ENCODE measurements at places on chromosomes 2 and 18.

DNA sequence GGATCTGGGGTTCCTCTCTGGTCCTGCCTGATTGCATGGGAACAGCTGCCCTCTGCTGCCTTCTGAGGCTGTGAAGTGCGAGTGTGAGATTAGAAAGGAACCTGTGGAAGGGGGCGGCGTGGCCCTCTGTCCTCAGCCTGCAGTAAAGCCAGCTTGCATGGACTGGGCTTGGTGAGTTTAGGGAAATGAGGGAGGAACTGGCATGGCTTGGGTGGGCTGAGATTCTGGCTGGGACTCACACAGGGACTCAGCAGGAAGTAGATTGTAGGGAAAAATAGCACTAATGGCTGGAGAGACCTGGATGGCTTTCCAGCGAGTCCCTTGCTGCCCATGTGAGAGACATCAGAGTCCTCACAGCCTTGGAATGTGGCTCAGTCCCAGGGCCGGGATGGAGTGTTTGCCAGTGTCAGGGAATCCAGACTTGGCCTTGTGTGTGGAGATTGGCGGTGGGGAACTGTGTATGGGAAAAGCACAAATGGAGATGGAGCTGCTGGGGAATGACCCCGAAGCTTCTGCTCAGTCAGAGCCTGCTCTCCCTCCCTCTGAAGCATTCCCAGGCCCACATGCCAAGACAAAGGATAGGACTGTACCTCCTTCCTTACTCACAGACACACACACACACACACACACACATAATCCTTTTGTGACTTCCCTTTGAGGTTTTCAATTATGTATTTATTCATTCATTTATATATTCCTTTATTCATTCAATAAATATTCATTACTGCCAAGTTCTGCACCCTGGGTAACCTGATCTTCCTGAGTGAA, 115.4 kb downstream of the ACAA2 start:
- DNase-seq = no peak
- peaks cover 6% of the 10 kb centered on the region for H3K4me1 ChIP-seq
- no peak overlapping the region for H3K27ac ChIP-seq
- H3K36me3 ChIP-seq = no peaks in the 10 kb centered on the region
- H3K27me3 ChIP-seq = no peaks in the 10 kb centered on the region
- H3K4me3 ChIP-seq = no peak overlapping the region

- peaks cover 3% of the 10 kb centered on the region for H3K4me1 ChIP-seq
- no peak for DNase-seq
- no peaks in the 10 kb centered on the region for H3K36me3 ChIP-seq
- no peak overlapping the region for H3K4me3 ChIP-seq
- no peak overlapping the region for H3K27ac ChIP-seq
- H3K27me3 ChIP-seq = no peaks in the 10 kb centered on the region
Measured at GRCh38 chr2:157304811-157305722, 20.6 kb downstream of the ERMN start.

GRCh38 chr18:58496937-58497336, 132.0 kb downstream of the ALPK2 start:
- no peaks in the 10 kb centered on the region for H3K36me3 ChIP-seq
- no peaks in the 10 kb centered on the region for H3K27me3 ChIP-seq
- no peaks in the 10 kb centered on the region for H3K4me1 ChIP-seq
- peak; percentile 66 for DNase-seq
- no peak overlapping the region for H3K27ac ChIP-seq
- H3K4me3 ChIP-seq = no peak overlapping the region

DNA sequence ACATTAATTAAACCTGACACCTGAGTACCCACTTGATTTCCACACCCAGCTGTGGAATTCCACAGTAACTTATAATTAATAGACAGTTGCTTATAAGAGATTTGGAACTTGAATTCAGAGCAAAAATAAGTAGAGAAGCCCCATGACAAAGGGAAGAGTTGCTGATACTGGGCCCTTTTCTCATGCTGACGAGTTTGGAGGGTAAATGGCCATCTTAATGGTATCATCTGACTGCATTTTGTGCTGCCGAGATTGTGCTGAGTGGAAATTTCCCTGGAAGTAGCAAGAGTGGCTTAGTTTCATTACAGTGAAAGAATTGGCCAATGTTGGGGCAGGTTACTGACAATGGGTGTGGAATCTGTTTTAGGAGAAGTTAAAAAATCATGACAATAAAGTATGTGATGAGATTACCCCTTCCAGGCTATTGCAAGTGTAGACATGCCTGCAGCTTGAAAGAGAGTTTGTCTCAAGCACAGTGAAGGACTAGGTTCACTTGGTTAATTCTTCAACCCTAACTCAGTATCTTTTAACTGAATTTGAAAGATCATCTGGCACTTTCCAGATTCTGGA, 49.9 kb downstream of the VSNL1 start:
- H3K27me3 ChIP-seq = no peaks in the 10 kb centered on the region
- DNase-seq = no peak
- no peak overlapping the region for H3K27ac ChIP-seq
- no peaks in the 10 kb centered on the region for H3K36me3 ChIP-seq

GRCh38 chr2:32357318-32358110, 691 bp downstream of the BIRC6 start:
- H3K4me3 ChIP-seq = peak overlapping the region; percentile 75
- H3K27ac ChIP-seq = peak overlapping the region; percentile 83
- H3K36me3 ChIP-seq = peaks cover 12% of the 10 kb centered on the region
- peak; percentile 71 for DNase-seq
- H3K4me1 ChIP-seq = peaks cover 3% of the 10 kb centered on the region

- H3K27me3 ChIP-seq = no peaks in the 10 kb centered on the region
- H3K27ac ChIP-seq = no peak overlapping the region
- H3K4me3 ChIP-seq = no peak overlapping the region
- H3K36me3 ChIP-seq = no peaks in the 10 kb centered on the region
- DNase-seq = no peak
- H3K4me1 ChIP-seq = no peaks in the 10 kb centered on the region
Measured at GRCh38 chr2:199019898-199020507, 437.7 kb downstream of the SATB2 start.

- no peak overlapping the region for H3K27ac ChIP-seq
- DNase-seq = no peak
- H3K36me3 ChIP-seq = no peaks in the 10 kb centered on the region
Measured at GRCh38 chr2:14079576-14079975, 552.9 kb upstream of the LRATD1 start.

DNA sequence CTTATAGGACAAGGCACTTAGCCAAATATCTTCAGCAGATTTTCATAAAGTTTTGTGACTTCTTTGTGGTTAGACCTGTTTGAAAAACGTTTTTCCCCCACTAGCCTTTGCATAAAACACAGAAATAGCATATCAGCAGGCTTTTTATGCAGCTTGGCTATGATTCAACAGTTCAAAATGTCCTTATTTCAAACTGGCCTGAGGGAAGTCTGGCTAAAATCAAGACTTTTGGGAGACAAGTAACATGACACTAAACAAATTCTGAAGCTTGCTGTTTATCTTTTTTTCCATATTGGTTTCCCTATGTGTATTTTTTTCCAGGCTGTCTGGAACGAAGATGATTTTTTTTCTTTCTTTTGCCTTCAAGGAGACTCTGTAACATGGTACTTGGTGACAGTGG, 95.1 kb upstream of the L3MBTL4 start:
- H3K27me3 ChIP-seq = no peaks in the 10 kb centered on the region
- no peaks in the 10 kb centered on the region for H3K4me1 ChIP-seq
- no peaks in the 10 kb centered on the region for H3K36me3 ChIP-seq
- no peak overlapping the region for H3K4me3 ChIP-seq
- DNase-seq = no peak

DNA sequence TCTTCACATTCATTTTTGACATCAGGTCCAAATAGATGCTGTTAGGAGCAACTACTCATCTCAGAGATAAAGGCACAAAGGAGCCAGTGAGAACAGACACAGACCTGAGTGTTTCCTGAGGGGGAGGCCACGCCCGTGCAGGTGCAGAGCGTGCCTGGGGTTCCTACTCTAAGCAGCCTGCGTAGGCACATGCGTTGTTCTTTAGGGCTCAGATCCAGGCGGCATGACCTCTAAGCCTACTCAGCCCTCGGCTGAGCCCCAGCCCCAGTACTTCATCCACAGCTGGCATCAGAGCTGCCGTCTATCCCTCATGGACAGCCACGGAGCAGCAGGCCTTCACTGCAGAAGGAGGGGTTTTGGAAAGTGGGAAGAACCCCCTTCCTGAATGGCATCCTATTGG, 54.9 kb upstream of the PXDN start:
- H3K27ac ChIP-seq = no peak overlapping the region
- H3K27me3 ChIP-seq = no peaks in the 10 kb centered on the region
- no peak for DNase-seq
- no peaks in the 10 kb centered on the region for H3K4me1 ChIP-seq
- no peak overlapping the region for H3K4me3 ChIP-seq
- no peaks in the 10 kb centered on the region for H3K36me3 ChIP-seq

GRCh38 chr2:145284551-145284950, 764.6 kb upstream of the ZEB2 start:
- 0 out of 2 replicates have a peak, but pooled peaks cover 2% of the 10 kb centered on the region for H3K4me1 ChIP-seq
- H3K4me3 ChIP-seq = no peak overlapping the region

DNA sequence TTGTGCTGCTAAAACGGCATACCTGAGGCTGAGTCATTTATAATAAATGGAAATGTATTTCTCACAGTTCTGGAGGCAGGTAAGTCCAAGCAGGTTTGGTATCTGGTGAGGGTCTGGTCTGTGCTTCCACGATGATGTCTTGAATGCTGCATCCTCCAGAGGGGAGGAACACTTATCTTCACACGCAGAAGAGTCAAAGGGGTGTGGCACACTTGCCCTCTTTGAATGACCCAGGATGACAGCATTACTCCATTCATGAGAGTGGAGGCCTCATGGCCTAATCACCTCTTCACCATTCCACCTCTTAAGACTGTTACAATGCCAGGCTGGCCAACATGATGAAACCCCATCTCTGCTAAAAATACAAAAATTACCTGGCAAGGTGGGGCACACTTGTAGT, 61.0 kb downstream of the NCAPH start:
- no peaks in the 10 kb centered on the region for H3K4me1 ChIP-seq
- H3K36me3 ChIP-seq = no peaks in the 10 kb centered on the region
- no peaks in the 10 kb centered on the region for H3K27me3 ChIP-seq
- DNase-seq = no peak

DNA sequence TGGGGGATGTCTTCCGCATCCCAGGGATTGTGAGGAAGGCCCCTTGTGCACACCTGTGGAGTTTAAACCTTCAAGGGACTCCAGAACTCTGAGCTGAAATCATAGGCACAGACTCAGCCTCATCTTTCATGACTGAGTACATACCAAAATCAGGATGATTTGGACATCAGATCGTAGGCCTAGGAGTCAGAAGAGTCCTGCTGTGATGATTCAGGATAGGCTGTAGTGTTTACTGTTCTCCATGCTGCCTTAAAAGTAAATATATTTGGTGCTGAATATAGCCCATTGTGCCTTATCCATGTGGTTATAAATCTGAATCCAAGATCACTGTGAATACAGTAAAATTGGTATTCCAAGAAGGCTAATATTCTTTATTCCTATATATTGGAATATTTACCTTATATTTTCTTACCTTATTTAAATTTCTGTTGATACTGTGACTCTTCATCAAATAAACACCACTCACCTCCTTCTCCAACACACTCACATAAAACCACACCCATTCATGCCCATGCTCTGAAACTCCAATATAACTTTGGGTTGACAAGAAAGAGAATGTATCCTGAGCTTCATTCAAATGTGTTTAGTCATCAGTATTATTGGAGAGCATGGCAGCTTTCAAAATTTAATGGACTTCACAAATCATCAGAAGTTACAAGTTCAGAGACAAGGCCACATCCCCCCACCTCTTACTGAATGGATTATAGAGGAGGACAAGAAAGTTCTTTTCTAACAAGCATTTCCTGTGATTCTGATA, 561.4 kb upstream of the LINC00305 start:
- DNase-seq = no peak
- no peaks in the 10 kb centered on the region for H3K27me3 ChIP-seq
- H3K4me1 ChIP-seq = no peaks in the 10 kb centered on the region
- H3K36me3 ChIP-seq = no peaks in the 10 kb centered on the region
- no peak overlapping the region for H3K27ac ChIP-seq

- H3K27ac ChIP-seq = no peak overlapping the region
- H3K4me1 ChIP-seq = peaks cover 2% of the 10 kb centered on the region
- no peak overlapping the region for H3K4me3 ChIP-seq
- H3K27me3 ChIP-seq = no peaks in the 10 kb centered on the region
- H3K36me3 ChIP-seq = peaks cover 3% of the 10 kb centered on the region
Measured at GRCh38 chr2:235968155-235968554, 200.0 kb downstream of the GBX2 start.

DNA sequence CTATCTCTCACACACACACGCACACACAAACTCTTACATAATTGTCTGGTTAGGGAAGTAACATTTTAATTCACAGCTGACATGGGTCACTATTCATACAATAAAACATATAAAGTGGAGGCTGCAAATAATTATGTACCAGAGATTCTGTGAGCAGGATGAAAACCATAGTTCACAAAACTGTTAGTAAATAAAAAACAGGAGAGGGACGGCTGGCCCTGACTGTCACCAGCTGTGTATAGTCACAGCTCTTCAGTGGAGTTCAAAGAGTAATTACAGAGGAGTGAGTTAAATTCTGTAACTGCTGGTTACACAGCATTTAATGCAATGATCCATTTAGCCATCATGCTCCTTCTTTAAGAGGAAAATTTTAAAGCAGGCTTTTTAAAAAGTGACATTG, 76.9 kb downstream of the NRXN1 start:
- no peak overlapping the region for H3K4me3 ChIP-seq
- H3K27ac ChIP-seq = no peak overlapping the region
- H3K4me1 ChIP-seq = no peaks in the 10 kb centered on the region
- no peaks in the 10 kb centered on the region for H3K36me3 ChIP-seq
- H3K27me3 ChIP-seq = no peaks in the 10 kb centered on the region

- no peak overlapping the region for H3K4me3 ChIP-seq
- H3K4me1 ChIP-seq = no peaks in the 10 kb centered on the region
- H3K27me3 ChIP-seq = no peaks in the 10 kb centered on the region
- DNase-seq = peak; percentile 85
- H3K36me3 ChIP-seq = no peaks in the 10 kb centered on the region
Measured at GRCh38 chr2:238097988-238098871, 1.9 kb upstream of the ESPNL start.

GRCh38 chr2:85724731-85725181, 29.0 kb upstream of the ATOH8 start:
- no peak overlapping the region for H3K4me3 ChIP-seq
- H3K27ac ChIP-seq = no peak overlapping the region
- no peaks in the 10 kb centered on the region for H3K36me3 ChIP-seq
- no peaks in the 10 kb centered on the region for H3K4me1 ChIP-seq

DNA sequence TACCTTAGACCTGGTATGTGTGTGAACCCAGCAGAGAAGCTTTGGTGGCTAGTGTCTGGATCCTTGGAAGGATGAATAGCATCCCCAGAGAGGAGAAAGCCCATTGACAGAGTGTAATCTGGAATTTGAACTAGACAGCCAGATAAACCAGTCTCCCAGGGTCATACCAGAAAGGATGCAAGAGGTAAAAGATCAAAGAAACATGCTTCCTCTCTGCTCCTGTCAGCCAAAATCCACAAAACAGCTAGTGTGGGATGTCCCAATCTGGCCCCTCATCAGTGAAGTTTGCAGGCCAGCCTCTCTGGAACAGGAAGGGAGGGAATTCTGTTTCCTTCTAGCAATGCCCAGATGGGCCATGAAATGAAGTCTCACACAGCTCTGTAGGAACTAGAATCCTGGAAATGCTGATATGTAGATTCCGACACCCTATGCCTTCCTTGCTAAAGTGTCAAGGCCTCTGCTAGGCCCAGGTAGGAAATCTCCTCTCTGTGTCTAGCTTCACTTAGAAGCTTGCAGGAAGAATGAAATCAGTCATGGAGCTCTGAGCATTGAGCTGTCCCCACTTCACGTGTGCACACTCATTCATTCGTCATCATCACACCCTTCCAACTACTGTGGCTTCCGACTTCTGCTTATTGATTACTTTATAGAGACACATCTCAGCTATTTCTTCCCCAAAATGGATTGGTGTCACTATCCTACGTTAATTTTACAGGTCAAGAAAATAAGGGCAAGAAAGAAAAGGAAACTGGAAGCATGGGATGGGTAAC, 38.0 kb downstream of the EVA1A start:
- no peak overlapping the region for H3K27ac ChIP-seq
- no peaks in the 10 kb centered on the region for H3K27me3 ChIP-seq
- H3K36me3 ChIP-seq = no peaks in the 10 kb centered on the region

Measured in H1 (cell line).